ENCODE measurements at places on chromosomes 16 and 17. TPM values are rescaled to one million over a fixed set of nuclear protein-coding genes. Genes with fewer than 3 reads are reported as not detected.

GRCh38 chr17:19447085-19447583, 36.1 kb downstream of the RNF112 start:
- no peak for DNase-seq

The LHX1 gene
- polyA plus RNA-seq: 139 TPM

GRCh38 chr17:80612997-80613731, 68.5 kb downstream of the RPTOR start:
- no peak for DNase-seq

DNA sequence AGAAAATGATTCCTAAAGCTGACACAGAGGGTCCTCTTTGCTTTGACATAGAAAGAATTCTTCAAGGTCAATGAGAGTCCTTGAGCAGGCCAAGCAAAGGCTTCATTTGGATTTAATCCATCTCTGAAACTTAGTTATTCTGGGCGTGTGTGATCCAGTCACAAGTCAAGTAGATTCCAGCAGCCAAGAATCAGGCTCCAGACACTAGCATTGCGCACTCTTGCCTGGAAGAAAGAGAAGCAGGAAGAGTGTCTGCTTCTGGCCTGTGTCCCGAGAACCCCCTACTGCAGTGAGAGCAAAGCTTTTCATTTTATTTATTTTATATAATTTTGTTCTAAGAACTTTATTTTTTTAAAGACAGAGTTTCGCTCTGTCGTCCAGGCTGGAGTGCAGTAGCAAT, 88.2 kb upstream of the CACNG5 start:
- no peak for DNase-seq

GRCh38 chr17:43720311-43721060, 38.1 kb downstream of the SOST start:
- DNase-seq: peak; percentile 53
